ENCODE measurements at places on chromosomes 3 and 15. TPM values are rescaled to one million over a fixed set of nuclear protein-coding genes. Genes with fewer than 3 reads are reported as not detected.

Gene KY
- total RNA-seq: 3.0 TPM

Gene CCDC13
- total RNA-seq: 7.4 TPM

Gene RBMS3
- 76.0 TPM for total RNA-seq

Gene ITIH1
- not detected for total RNA-seq

Gene PLCB2
- total RNA-seq: 6.2 TPM

- peak; percentile 78 for ATAC-seq
Observed at GRCh38 chr3:59573911-59574310, 524.1 kb upstream of the CFAP20DC start.

DNA sequence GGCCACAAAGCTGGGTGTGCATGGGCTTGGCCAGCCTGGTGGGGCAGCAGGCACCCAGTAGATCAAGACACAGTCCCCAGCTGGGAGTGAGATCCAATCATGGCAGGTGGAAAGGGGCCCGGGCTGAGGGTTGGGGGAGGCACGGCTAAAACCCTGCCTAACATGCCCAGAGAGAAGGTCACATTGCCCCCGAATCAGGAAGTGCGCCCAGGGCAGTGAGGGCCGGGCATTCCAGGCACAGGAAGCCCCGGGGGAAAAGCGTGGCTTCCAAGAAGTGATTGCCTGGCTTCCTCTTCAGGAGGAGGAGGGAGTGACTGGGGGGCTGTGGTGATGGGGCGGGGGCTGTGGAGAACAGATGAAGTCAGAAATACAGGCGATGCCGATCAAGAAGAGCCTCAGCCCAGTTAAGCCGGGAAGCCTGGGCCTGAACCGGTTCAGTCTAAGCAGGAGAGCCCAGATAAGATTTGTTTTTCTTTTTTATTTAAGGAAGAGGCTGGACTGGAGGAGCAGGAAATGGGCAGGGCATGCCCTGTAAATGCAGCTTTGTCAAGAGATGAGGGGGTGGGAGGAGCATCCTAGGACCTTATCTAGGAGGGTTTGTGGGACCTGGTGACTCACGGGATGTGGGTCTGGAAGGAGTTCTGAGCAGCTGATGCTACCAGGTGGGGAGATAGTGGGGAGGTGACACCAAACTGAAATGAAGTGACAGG, 83.9 kb downstream of the CHSY1 start:
- ATAC-seq: peak; percentile 50

DNA sequence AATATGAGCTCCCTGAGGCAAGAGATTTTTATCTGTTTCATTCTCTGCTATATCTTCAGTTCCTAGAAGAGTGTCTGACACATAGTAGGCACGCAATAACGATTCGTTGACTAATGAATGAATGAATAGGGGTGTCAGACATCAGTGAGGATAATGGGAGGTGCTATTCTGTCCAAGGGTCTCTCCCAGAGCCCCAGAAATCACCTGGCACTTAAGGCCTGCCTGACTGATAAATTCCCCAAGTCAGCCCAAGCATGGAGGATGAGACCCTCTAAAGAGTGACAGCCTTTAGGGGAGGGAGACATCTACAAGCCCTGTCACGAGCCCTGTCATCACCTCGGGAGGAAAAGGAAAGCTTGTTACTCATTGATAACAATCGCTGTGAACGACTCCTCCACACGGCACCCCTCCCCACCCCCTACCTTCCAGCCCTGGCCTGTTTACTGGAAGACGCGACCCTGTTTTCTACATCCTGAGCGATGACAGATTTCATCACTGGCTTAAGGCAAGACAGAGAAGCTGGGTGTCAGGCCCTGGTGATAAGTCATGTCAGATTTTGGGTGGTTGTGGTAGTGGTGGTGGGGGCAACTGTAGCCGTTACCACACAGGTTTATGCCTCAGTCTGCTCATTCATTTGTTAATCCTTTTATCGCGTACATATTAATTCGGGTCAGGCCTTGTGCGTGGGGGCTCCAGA, 23.1 kb downstream of the BHLHE40 start:
- ATAC-seq: no peak

DNA sequence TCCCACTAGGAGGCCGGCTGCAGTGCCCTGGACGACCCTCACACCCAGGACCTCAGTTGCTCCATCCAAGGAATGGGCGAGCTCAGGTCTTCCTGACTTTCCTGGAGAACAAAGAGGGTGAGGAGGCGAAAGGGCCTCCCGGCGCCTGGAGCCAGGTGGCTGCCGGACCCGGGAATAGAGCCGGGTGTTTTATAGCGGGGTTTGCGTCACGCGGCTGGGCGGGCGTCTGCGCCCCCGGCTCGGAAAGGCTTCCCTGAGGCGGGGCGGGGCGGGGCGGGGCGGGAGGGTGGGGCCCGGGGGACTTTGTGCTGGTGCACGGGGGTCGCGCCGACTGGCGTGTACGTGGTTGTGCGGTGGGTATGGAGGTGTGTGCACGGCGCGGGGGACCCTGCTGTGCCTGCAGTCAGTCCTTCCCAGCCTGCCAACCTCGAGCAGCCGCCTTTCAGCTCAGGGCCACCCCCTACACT, 4.6 kb upstream of the PRKCD start:
- no peak for ATAC-seq

GRCh38 chr3:138394686-138395085, 39.7 kb upstream of the ESYT3 start:
- ATAC-seq: no peak

Gene ZFAND6
- 129 TPM for total RNA-seq

GRCh38 chr3:179141890-179142289, 6.3 kb upstream of the PIK3CA start:
- ATAC-seq: no peak

- ATAC-seq: no peak
Observed at GRCh38 chr3:195208183-195208582, 62.8 kb downstream of the XXYLT1 start.

GRCh38 chr15:90889313-90889730, 5.0 kb downstream of the FES start:
- ATAC-seq: no peak
